ENCODE measurements at places on chromosomes 7 and 10. TPM values are rescaled to one million over a fixed set of nuclear protein-coding genes. Genes with fewer than 3 reads are reported as not detected.

Gene OR6B1
- total RNA-seq: not detected

Gene CPN1
- not detected for total RNA-seq

Gene MSRB2
- total RNA-seq: 13.5 TPM

Gene SAMD9L
- 162 TPM for total RNA-seq

Gene DIP2C
- 2.8 TPM for total RNA-seq

Gene TMEM196
- total RNA-seq: not detected

Gene HTR5A
- total RNA-seq: not detected

Gene TNS3
- 0.63 TPM for total RNA-seq

Gene TEX47
- total RNA-seq: not detected

Gene FAM20C
- 0.10 TPM for total RNA-seq
